ENCODE measurements at places on chromosomes 2 and 18.

DNA sequence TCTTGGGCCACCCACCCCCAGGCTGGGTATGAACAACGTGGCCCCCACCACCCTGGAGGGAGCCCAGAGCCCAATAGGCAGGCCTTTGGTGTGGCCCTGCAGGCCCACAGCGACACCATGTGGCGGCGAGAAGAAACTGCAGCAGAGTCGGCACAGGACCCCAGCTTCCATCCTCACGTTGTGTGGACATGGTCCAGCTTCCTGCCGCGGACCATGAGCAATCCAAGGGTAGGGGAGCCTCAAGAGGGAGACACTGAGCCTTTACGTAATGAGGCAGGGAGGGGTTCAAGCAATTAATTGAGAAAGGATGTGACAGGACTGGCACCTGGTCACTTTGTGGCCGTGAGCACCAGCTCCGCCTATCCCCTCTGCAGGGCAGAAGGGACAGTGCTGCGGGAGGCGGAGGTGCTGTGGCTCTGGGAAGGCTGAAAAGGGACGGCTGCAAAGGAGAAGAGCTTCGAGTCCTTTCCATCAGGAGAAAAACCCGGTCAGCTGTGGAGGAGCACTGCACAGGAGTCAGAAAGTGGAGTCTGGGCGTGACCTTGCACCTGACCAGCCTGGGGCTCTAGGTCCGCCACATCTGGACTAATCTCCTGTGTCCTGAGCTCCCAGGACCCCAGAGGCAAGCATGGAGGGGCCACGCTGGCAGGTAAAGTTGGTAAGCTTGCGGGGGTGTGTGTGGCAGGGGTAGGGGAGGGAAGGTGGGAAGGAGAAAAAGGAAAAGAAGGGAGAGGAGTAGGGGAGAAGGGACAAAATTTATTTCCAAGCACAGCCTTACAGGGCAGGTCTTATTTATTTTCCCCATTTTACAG lies 44.9 kb downstream of the TMEM37 start:
- DNase-seq = peak; percentile 24

DNA sequence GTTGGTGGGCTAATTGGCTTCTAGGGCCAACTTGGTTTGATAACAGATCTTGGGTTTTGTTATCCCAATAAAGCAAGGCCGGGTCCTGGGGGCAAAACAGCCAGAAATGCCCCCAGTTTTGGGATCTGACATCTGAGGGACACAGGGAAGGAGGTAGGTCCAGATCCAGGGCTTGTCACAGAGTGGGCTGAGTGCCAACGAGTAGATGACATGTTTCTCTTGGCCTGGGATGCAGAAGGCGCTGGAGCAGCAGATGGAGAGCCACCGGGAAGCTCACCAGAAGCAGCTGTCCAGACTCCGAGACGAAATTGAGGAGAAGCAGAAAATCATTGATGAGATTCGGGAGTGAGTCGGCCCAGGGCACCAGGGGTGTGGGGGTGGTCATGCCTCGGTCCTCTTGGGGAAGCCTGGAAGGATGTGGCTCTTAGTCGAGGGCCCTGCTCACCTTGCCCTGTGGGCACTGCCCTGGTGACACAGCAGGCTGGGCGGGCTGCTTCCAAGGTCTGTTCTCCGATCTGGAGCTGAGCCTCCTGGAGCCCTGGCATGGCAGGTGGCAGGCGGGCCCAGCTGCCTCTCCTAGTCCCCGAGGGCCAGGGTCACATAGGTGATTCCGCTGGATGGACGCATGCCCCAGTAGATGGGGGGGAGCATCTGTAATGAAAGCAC lies 40.2 kb upstream of the LYPD6B start:
- no peak for DNase-seq

GRCh38 chr18:41783065-41783818 lies 171.8 kb upstream of the PIK3C3 start:
- DNase-seq = no peak

DNA sequence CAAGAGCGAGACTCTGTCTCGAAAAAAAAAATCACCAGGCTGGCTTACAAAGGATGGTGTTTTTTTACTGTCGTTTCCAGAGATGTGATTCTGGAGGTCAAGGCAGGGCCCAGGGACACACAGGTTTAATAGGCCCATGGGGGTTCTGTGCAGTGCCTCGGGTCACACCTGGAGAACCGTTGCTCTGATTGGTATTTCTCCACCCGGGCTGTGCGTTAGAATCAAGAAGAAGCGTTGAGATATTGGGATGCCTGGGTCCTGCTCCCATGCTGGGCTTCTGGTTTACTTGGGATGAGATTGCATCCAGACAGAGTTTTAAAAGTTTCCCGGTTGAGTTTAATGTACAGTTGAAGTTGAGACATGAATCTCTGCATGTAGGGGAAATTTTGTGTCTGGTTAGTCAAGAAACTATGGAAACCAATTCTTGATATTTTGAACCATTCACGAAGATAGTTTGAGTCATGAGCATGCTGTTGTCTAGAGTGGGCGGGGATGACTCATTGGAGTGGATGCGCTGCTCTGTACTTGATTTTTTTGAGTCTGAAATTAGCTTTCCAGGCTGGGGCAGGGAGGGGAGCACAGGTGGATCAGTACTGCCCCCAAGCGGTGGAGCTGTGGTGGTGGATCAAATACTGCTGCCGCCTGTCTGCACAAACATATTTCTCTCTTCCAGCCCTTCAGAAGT lies 50.1 kb downstream of the GREB1 start:
- peak; percentile 91 for DNase-seq

DNA sequence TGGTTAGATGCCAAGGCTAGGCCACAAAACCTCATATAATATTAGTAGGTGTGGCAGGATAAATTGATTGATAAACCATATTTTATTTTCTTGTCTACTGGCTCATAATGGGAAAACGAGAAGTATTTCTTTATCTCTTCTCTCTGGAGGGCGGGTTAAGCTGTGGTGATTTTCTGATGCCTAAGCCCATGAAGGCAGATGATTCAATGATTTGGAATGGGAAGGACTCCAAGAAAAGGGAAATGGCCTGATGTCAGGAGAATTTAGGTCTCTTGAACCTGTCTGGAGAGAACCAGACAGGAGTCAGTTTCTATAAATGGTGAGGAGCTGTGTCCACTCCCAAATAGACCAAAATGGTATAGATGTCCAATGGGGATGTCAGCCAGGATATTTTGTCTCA lies 18.7 kb upstream of the MAP4K3 start:
- no peak for DNase-seq

GRCh38 chr2:9033385-9034168 lies 30.1 kb upstream of the MBOAT2 start:
- no peak for DNase-seq

DNA sequence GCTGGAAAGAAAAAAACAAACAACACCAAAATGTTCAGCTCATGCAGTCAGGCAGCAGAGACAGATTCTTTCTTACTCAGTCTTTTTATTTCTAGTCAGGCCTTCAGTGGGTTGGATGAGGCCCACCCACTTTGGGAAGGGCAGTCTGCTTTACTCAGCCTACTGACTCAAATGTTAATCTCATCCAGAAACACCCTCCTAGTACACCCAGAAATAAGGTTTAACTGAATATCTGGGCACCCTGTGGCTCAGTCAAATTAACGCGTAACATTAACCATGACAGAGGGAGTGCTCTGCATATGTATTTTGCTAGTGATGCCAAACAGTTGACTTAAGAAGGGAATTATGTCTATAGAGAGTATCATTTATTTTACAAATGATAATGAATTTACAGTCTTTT lies 401.6 kb downstream of the PARD3B start:
- DNase-seq = no peak

DNA sequence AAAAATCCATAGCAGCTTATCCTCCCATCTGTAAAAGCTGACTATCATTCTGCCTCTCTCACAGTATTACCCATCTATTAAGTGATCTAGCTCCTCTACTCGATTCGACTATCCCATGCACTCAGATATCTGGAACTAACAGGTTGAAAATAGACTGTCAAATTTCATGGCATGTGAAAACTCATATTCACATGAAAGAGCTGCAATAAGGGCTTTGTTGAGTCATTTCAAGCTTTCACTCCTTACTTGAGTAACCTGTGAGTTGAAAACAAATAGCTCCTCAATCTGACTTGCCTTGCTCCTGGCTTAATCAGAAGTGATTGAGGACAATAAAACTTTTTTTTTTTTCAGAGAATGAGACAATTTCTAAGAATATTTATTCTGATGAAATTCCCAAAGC lies 192.4 kb upstream of the ERBB4 start:
- no peak for DNase-seq

GRCh38 chr2:63049970-63050333 lies 678 bp upstream of the OTX1 start:
- DNase-seq = no peak

DNA sequence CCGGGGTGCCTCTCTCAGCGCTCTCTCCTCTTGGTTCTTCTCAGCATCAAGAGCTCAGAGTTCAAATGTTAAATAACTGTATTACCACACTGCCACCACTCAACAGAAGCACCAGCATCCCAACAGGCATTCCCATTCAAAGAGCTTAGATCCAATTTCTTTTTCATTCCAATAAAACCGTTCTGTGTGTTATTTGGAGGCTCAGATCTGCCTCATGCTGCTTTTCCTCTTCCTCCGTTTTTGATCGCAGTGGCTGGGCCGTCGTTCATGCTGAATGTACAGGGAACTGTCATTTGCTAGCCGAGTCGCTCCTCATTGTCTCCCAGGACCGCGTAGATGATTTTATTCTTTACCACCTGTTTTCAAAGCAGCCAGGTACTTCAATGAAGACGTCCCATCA lies 798.9 kb upstream of the SALL3 start:
- no peak for DNase-seq
